ENCODE measurements at places on chromosomes 7 and 10.
A peak's percentile ranks its signal among the peaks of the same experiment; 100 is the strongest.

GRCh38 chr10:92550924-92551323, 23.0 kb downstream of the IDE start:
- peak; percentile 16 for DNase-seq

DNA sequence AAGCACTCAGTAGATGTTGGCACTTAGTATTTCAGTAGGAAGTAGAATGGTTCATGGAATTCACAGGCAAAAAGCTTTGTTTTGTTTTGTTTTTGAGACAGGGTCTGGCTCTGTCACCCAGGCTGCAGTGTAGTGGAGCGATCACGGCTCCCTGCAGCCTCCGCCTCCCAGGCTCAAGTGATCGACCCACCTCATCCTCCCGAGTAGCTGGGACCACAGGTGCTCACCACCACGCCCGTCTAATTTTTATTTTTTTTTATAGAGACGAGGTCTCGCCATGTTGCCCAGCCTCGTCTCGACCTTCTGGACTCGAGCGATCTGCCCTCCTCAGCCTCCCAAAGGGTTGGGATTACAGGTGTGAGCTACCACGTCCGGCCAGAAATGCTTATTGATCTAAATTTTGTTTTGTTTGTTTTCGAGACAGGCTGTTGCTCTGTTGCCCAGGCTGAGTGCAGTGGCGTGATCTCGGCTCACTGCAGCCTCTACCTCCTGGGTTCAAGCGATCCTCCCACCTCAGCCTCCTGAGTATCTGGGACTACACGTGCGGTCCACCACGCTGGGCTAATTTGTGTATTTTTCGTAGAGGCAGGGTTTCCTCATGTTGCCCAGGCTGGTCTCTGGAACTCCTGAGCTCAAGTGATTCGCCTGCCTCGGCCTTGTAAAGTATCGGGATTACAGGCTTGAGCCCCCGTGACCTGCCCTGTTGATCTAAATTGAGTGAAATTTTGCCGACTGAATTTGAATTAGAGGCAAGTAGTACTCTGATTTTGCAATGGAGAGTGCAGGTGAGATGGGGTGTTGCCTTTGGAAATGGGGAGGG, 1.7 kb downstream of the GLRX3 start:
- no peak for DNase-seq

DNA sequence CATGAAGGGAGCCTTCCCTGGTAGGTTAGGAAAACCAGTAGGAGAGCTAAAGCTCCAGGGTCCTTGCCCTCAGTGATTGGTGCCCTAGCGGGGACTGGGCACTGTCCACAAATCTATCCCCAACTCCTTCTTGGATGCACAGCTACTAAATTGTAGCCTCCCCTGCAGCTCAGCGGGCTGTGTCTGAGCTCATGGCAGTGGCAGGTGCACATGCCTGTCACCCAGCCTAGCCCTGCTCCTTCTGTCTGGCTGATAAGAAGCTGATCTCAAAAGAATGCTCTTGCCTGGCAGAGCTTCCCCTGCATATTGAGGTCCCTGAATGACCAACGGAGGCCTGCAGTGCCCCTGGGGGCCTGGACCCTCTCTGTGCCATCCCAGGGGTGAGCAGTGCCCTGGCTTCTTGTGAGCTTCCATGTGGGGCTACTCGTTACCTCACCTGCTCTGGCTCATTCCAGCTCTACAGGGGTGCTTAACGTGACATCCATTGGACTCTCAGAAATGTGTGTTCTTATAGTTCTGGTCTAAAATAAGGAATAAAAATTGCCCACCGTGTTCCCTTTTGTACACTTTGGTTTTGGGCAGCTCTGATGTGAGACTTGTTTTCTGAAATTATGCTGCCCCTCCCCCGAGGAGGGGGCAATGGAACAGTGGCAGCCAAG, 59.8 kb upstream of the ANTXRL start:
- DNase-seq = no peak

DNA sequence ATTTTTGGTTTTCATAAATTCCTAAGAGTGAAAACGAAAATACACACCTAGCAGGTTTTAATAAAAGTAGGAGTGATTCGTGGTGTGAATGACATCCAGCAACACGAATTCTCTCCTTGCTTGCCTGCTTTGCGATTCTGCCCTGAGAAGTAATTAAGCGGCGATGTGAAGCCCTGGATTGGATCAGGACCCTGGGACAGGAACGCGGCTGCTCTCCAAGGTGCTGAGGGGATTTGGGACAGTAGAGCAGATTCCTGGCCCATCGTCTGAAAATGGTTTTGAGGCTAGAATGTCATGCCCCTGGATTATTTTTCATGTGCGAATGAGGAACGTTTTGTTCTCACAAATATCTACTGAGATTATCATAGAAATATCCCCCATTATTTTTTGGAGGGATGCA, 7.8 kb downstream of the NPS start:
- DNase-seq = no peak

DNA sequence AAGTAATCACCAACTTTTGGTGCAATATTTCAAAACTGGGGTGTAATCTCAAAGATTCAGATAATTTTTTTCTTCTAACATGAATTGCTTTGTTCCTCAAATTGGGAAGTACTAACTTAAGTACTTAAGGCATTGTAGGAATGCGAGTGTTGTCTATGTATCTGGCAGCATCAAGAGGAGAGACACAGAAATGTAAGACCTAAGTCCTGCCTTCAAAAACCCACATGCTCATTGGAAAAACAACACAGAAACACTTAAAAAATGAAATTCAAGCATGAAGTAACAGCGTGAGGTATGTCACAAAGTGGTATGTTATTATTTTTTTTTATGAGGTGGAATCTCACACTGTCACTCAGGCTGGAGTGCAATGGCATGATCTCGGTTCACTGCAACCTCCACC, 288.5 kb downstream of the ZEB1 start:
- no peak for DNase-seq

DNA sequence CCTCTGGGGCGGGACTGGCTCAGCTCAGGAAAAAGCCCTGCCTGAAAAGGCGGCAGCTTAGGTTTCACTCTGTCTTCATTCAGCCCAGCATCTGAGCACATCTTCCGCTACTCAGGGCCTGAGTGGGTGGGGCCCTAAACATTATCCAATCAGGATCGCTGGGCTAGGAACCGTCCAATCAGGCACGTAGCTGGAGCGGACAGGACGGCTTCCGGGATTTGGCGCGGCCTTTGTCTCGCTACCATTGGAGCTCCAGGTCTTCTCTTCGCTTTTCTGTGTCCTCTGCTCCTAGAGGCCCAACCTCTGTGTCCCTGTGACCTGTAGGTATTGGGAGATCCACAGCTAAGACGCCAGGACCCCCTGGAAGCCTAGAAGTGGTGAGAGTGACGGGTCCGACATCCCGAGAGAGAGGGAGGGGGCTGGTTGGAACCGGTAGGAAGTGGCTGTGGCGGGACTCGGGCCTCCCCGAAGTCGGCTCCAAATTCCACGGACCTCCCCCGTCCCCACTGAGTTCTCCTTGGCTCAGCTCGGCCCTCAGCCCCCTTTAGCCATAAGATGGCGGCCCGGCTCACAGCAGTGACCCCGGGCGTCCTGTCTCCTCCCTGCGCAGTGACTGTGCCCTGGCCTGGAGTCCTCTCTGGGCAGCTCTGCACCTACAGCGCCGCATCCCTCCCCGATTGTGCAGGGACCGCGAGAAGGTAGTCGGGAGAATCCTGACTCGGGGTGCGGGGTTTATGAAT, 99.1 kb downstream of the ZNF680 start:
- DNase-seq = no peak

GRCh38 chr7:88665892-88666514, 93.5 kb upstream of the ZNF804B start:
- no peak for DNase-seq

DNA sequence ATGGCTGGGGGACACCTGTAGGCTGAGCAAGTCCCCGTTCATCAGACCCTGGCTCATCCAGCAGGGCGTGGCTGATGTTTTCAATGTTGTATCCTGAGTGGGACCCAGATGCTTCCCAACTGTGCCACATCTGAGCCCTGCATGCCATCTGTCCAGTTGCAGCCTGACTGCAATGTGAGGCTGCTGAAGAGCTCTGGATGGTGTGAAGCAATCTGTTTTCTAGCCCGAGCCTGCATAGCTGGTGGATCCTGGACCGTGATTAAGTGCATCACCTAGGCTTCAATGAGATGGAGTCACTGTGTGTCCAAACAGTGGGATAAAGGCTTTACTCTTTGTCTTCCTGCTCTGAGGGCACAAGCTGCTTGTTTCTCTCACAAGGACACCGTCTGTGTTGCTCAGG, 99.8 kb downstream of the TCF7L2 start:
- no peak for DNase-seq

DNA sequence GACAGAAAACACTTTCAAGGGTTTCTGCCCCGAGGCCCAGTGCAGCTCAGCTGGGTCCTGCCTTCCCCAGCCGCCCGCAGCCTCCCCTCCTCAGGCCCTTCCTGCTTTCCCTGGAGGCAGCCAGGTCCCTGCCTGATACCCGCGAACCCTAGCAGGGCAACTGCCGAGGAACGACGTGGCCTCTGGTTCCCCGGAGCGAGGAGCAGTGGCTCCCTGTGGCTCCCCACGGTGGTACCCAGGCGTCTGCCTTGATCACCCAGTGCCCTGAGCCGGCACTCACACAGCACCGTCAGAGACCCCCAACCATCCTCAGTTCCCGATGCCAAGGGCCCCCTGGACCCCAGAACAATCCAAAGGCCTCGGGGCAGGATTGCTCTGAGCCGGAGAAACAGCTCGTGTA, 58.3 kb downstream of the CFAP46 start:
- no peak for DNase-seq

DNA sequence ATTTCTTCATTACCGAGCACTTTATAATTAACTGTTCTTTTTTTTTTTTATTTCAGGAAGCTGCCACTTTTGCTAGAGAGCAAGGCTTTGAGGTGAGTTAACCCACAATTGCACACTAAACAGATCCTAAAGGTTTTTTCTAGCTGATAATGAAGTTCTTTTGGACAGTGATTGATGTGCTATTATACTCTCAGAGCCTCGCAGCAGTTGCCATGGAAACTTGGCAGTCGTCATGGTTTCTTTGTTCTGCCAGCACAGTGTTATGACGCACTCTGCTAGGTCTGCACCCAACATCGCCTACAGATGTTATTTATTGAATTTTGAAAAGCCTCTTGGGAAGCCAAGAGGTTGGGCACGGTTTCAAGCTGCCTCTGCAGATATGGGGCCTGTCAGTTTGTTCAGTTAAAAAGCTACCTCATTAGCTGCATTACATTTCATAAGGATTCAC, 237.2 kb upstream of the KAT6B start:
- peak; percentile 87 for DNase-seq

DNA sequence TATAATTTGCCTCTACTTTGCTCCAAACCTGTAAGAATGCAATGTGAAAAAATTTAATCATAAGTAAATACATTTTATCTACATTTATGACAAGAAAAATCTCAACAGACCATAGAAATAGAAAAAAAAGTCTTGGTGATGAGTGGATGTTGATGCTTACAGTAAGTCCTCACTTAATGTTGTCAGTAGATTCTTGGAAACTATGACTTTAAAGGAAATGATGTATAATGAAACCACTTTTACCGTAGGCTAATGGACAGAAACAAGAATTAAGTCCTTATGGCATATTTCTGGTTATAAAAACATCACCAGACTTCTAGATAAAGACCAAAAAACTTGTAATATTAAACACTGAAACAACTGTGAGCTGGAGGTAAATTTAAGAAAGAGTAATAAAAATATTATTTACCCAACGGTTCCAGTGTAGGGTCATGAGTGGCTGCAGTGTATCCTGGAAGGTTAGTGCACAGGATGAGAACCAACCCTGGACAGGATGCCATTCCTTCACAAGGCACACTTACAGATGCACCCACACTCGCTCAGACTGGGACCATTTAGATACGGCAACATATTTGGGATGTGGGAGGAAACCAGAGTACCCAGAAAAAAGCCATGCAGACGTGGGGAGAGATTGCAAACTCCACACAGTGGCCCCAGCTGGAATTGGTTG, 76.3 kb downstream of the GLCCI1 start:
- DNase-seq = no peak

DNA sequence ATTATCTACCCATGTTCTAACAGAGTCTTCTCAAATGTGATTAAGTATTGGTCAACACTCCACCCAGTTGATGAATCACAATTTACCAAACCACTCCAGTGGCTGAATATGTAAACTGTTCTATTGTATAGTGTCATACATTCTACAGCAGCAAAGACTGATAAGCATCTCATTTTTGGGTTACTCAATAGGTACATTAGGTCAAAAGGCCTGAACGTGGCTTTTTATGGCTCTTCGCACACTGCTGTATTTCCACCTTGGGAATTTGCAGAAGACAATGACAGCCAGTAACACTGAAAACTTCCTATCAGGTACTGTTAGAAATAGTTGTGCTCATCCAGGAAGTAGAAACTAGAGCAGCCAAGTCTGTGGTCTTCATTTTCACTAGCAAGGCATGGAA, 166.9 kb downstream of the GLI3 start:
- DNase-seq = no peak

DNA sequence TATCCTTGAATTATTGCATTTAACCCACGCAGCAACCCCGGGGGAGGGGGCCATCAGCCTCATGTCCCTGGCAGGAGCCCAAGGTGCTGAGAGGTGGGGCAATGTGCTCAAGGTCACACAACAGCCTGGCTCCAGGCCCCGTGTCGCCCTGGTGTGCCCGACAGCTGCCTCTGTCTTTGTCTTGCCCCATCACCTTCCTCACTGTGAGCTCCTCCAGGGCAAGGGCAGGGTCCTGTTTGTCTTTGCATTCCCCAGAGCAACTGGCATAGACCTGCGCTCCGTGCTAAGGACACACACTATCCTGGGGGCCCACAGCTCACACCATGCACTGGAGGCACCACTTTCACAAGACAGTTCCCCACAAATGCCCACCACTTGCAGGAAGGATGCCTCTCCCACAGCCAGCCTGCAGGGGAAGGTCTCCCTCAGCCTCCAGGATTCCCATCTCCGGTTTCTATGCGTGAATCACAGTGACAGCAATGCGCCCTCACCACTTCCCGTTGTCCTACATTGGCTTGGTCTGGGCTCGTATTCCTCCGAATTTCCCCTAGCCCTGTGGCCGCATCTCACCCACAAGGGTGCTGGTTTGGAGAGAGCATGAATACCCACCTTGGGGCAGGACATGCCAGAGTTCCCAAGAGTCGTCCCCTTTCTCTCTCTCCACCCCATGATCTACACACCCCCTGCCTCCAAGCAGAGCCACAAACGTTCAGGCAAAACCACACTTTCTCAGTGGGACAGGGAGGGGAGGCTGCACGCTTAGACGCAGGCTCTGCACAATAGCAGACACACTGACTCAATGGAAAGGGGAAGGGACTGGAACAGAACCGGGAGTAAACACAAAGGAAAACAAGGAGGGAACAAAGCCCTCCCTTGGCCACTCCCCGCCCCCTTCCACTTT, 10.3 kb downstream of the ITPRIP start:
- DNase-seq = peak; percentile 35

DNA sequence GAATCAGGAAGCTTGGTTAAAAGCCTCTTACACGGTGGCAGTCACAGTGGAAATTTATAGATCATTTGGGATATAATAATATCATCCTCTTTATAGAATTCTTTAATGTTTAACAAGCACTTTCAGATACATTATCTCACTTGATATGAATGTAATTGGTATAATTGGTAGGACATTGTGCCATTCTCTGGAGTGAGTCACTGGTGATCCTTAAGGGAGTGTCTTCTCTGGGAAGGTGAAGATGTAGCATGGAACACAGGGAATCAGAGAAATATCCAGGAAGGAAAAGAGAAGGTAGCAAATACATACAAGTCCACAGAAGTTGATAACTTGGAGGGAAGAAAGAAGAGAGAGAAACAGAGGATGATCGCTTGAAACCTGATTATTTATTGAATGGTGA, 9.8 kb downstream of the PTPRZ1 start:
- DNase-seq = no peak
